Right ventricle myocardium inferior (tissue), 1 donor: ENCODE measurements at places on chromosomes 6 and 20.

- DNase-seq, result no peak
Observed at GRCh38 chr6:30818391-30818841, 65.9 kb upstream of the DDR1 start.

GRCh38 chr20:51608061-51608460 lies 65.5 kb upstream of the NFATC2 start:
- no peak for DNase-seq

GRCh38 chr6:47034926-47035325 lies 7.2 kb downstream of the ADGRF1 start:
- no peak for DNase-seq

GRCh38 chr20:21125072-21125848 lies 622 bp upstream of the KIZ start:
- no peak for DNase-seq

DNA sequence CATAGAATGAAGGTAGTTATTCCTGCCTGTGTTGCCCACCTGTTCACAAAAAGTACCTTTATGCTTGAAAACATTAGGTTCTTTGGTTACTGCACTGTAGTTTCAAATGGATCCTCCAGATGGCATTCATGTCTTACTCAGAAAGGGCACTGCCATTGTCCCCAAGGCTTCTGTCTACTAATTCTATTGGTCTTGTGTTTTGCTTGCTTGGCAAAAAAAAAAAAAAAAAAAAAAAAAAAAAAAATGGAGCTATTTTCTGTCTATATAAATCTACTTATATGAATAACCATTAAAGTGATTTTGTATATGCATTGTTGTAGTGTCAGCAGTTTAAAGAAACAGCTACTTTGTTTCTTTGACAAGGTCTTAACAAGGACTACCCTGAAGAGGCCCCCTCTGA lies 12.7 kb upstream of the EFHC1 start:
- DNase-seq, result no peak
